Psoas muscle (tissue), 8 donors: ENCODE measurements at places on chromosomes 4 and X. TPM values are rescaled to one million over a fixed set of nuclear protein-coding genes. Genes with fewer than 3 reads are reported as not detected.

DNA sequence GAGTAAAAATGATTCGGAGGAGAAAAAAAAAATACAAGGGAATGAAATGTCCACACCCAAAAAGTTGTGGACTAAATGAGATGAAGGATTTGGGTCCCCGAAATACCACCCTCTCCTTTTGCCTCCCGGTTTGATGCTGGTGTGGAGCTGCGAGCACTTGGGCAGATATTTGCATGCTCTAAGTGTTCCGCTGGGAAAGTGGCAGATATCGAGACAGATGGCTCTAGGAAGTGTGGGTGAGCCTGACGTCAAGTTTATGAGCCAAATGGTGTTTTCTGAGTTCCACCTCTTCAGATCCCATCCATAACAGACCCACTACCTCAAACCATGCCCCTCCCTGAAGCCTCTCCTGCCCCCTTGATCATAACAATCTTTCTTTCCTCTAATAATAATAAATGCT, 228.6 kb downstream of the QDPR start:
- H3K4me1 ChIP-seq = no peaks in the 10 kb centered on the region
- no peak overlapping the region for H3K27ac ChIP-seq
- H3K4me3 ChIP-seq = no peak overlapping the region
- DNase-seq = no peak
- H3K36me3 ChIP-seq = no peaks in the 10 kb centered on the region
- no peaks in the 10 kb centered on the region for H3K27me3 ChIP-seq

GRCh38 chr4:157929486-157929885, 243.3 kb downstream of the GASK1B start:
- no peaks in the 10 kb centered on the region for H3K4me1 ChIP-seq
- H3K27me3 ChIP-seq = no peaks in the 10 kb centered on the region
- H3K27ac ChIP-seq = no peak overlapping the region
- H3K36me3 ChIP-seq = no peaks in the 10 kb centered on the region
- H3K4me3 ChIP-seq = no peak overlapping the region

DNA sequence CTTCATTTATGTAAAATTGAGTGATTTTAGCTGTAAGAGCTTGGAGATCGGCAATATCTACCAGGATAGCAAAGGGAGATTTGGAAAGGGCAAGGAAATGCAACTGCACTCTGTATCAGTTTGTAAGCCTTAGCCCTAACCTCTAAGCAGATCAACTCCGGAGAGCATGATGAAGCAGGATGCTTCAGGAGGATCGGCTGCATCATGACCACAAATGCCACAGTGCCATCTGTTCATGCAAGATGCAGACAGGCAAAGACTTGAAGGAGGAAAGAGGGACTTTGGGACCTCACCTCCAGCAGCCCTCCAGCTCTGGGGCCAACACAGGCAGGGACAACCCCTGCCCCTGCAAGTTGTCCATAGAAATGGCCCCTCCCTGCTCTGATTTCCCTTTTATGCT, 377.6 kb upstream of the GATB start:
- H3K4me1 ChIP-seq = no peaks in the 10 kb centered on the region
- no peak overlapping the region for H3K27ac ChIP-seq
- DNase-seq = no peak
- H3K27me3 ChIP-seq = no peaks in the 10 kb centered on the region
- H3K36me3 ChIP-seq = no peaks in the 10 kb centered on the region
- H3K4me3 ChIP-seq = no peak overlapping the region

DNA sequence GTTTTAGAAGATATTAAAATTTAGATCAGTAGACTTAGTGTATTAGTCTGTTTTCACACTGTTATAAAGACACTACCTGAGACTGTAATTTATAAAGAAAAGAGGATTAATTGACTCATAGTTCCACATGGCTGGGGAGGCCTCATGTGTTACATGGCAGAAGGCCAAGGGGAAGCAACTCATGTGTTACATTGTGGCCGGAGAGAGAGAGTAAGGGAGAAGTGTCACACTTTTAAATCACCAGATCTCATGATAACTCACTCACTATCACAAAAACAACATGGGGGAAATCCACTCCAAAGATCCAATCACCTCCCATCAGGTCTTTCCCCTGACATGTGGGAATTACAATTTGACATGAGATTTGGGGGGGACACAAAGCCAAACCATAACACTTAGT, 1159.7 kb upstream of the PCDH7 start:
- no peaks in the 10 kb centered on the region for H3K36me3 ChIP-seq
- H3K27ac ChIP-seq = no peak overlapping the region
- H3K4me1 ChIP-seq = no peaks in the 10 kb centered on the region
- DNase-seq = no peak
- no peak overlapping the region for H3K4me3 ChIP-seq

GRCh38 chrX:21645886-21646285, 12.2 kb downstream of the KLHL34 start:
- H3K4me1 ChIP-seq = no peaks in the 10 kb centered on the region
- H3K36me3 ChIP-seq = no peaks in the 10 kb centered on the region
- H3K4me3 ChIP-seq = no peak overlapping the region
- H3K27me3 ChIP-seq = no peaks in the 10 kb centered on the region

DNA sequence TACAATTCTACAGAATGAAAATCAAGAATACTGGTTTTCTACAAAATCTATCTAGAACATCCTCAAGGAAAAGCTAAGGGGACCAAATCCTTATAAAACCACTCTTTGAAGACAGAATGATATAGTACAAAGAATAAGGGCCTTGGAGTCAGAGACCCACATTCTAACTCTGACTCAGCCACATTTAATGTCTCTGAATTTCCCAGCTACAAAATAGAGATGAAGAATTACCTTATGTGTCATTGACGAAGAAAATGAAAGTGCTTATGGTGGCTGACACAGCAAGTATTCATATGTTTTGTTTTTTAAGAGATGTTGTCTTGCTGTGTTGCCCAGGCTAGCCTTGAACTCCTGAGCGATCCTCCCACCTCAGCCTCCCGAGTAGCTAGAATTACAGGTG, 35.9 kb upstream of the CXorf38 start:
- H3K4me3 ChIP-seq = no peak overlapping the region
- H3K27ac ChIP-seq = no peak overlapping the region
- peaks cover 34% of the 10 kb centered on the region for H3K4me1 ChIP-seq
- DNase-seq = no peak
- no peaks in the 10 kb centered on the region for H3K27me3 ChIP-seq

- H3K4me1 ChIP-seq = peaks cover 29% of the 10 kb centered on the region
- H3K27ac ChIP-seq = peak overlapping the region; percentile 94
- peak overlapping the region; percentile 84 for H3K4me3 ChIP-seq
Observed at GRCh38 chr4:129094347-129094746, 1.0 kb upstream of the SCLT1 start.

DNA sequence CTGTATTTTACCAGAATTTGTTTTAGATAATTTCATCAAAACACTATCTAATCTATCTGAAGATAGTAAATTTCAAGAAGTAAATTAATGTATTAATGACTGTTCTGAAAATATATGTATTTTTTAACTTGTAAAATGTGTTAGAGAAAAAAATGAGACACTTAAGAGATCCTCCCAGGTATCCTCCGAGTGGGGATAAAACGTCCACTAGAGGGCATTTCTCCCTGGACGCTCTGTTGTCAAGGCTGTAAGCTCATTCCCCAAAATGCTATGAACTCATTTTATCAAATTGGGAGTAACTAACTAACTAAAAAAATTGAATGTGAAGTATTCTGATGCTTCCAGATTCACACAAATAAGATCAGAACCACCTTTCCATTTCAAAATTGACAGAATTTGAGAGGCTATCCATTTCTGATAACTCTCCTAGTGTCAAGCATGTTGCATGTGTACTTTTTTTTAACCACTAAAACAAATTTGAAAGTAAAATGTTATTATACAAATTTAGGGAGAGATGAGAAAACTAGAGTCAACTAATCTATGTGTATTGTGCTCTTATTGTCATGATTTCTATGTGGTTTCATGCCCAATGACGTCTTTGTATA, 337.3 kb upstream of the HS3ST1 start:
- no peak overlapping the region for H3K27ac ChIP-seq
- no peaks in the 10 kb centered on the region for H3K27me3 ChIP-seq
- no peaks in the 10 kb centered on the region for H3K36me3 ChIP-seq

DNA sequence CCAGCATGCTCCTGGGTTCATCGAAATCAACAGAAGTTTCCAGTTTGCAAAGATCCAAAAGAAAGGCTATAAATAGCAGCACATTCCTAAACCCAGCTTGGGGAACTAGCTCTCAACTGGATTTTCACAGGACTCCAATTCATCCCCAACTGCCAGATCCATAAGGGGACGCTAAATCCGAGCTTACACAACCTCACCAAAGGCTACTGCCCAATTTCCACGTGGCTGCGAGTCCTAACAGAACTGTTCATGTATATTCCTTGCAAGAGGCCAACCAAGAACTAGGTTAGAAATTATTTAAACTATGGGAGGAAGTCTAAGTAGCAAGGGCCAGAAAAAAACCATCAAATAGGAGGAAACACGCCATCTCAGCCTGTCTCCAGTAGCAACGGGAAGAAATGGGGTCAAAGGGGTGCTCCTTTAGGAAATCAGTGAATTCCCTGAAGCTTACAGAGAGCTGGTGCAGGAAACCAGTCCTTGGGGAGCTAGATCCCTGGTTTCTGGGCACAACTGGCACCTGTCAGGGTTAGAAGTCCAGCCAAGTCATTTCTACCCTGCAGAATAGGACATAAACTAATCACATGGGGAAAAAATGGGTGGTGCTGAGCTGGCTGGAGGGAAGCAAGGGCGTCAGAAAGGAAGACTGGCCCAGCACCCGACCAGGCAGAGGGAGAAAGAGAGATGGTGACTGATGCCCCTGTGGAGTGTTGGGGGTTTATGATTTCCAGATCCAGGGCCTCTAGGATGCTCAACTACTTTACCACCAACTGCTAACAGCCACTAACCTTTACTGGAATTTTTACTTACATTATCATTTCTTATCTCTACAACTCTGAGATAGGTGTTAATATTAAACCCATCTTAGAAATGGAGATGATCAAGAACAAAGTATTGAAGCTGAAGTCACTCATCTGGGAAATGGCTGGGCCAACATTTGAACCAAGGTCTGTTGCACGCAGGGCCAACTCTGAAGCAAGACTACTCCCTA, 20.5 kb downstream of the RELL1 start:
- H3K4me1 ChIP-seq = peaks cover 68% of the 10 kb centered on the region
- no peaks in the 10 kb centered on the region for H3K27me3 ChIP-seq
- no peak overlapping the region for H3K4me3 ChIP-seq

CD99L2 gene
- 154 TPM for total RNA-seq

H2BW2 gene
- total RNA-seq = not detected

FTHL17 gene
- not detected for total RNA-seq

RAB40AL gene
- total RNA-seq = not detected

CT45A1 gene
- total RNA-seq = not detected

KDM6A gene
- 18.0 TPM for total RNA-seq

CPZ gene
- not detected for total RNA-seq

CT55 gene
- not detected for total RNA-seq

SRPX2 gene
- total RNA-seq = 5.2 TPM
